ENCODE measurements at places on chromosomes 4 and X.

- DNase-seq = no peak
Observed at GRCh38 chr4:70556856-70557255, 35.2 kb upstream of the AMBN start.

GRCh38 chrX:40912166-40912565, 173.1 kb upstream of the USP9X start:
- no peak for DNase-seq

DNA sequence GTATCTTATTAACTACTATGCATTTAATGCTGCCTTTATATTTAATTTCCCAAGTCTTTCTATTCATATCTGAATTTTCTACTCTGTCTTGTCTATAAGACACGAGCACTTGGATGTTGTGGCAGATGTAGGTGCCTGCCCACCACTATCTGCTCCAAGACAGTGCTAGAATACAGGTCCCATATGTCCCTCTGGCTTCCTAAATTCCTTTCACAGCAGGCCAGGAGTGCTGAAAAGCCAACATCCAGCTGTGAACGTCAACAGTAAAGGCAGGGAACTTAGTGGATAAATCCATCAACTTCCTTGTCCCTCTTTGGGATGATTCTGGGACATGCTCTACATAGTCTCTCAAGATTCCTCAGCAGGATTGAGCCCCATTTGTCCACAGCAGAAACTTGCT, 245.1 kb upstream of the ETNPPL start:
- DNase-seq = no peak

GRCh38 chrX:78693536-78693935, 34.4 kb upstream of the RTL3 start:
- no peak for DNase-seq

GRCh38 chrX:43741843-43742573, 85.9 kb downstream of the MAOA start:
- no peak for DNase-seq

GRCh38 chr4:40316782-40317635, 18.1 kb upstream of the CHRNA9 start:
- peak; percentile 68 for DNase-seq

DNA sequence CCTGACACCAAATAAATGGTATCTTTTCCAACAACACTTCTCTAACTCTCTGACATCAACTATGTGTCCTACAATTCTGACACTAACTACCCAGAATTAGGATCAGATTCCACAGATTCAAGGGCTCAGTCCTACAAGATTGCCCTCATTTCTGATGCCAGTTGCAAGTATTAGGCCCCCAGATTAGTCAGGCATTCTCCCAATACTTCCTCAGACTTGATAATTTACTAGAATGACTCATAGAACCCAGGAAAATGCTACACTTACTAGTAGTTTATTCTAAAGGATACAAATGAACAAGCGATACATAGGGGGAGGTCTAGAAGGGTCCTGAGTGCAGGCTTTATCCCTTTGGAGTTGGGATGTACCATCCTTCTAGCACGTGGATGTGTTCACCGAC, 8.5 kb downstream of the TIGD2 start:
- no peak for DNase-seq
